ENCODE measurements at places on chromosomes 3 and 15.

GRCh38 chr3:184011937-184012889 lies 5.5 kb downstream of the ABCC5 start:
- no peak for DNase-seq

DNA sequence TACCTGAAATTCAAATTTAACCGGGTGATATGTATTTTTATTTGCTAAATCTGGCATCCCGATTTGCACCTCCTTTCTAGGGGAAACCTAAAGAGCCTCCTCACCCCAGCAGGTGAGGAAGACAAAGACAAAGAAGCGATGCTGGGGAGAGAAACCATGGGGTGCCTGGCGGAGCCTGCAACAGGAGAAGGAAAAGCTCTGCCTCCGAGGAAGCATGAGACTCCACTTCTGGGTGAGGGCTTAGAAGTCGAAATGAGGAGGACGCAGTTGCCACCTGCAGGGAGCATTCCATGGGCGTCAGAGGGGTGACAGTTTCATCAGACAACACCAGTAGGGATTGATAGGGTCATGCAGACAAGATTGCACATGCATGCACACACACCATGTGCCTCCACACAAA lies 30.5 kb upstream of the LYZL4 start:
- no peak for DNase-seq

DNA sequence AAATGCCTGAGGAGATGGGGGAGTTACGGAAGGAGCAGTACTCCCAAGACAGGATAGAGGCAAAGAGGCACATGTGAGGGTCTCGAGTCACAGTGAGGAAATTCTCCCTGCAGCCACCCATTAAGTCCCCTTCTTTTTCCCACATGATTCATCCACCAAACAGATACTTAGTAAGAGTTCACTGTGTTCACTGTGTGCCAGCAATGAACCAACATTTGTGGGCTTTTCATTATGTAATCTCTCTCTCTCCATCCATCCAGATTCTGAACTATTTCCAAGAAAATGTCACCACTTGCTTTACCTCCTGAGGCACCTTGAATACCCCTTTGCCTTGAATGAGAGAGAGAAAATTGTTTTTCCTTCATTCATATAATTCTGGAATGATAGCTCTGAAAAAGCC lies 24.6 kb upstream of the LRRFIP2 start:
- DNase-seq: no peak

DNA sequence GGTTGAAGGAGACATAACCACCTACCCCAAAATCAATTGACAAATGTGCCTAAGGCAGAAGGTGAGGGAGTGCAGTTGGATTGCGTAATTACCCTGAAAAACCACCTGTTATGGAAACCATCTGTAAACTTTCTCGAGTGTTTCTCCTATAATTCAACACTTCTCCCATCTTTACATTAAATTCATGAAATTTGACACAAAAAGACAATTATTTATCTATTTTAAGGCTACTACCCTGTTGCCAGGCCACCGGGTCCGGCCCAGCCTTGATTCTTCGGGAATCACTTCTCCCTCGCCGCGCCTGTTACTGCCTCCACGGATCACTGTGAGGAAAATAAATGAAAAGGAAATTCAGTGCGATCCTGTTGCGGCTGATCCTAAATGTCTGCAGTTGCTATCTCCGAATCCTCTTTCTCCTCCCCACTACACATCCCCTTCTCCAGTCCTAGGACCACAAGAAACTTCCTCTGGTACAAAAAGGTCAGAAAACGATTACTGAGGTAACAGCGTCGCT lies 646 bp downstream of the IQCB1 start:
- no peak for DNase-seq

- no peak for DNase-seq
These were observed 603 bp upstream of the PYDC2 start for GRCh38 chr3:191460360-191460759.

DNA sequence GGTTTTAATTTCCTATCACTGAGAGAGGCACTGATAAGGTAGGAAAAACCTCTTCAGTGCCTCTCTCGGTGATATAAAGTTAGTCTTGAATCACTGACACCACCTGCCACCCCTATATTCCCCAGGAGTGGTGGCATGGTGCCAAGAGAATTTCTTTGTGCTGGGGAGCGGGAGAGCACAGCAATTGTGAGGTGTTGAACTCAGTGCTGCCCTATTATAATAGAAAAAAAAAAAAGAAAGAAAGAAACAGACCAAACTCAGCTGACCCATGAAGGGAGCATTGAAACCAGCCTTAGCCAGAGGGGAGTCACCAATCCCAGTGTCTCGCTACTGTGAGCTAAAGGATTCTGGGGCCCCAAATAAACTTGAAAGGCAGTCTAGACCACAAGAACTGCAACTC lies 201.4 kb upstream of the STT3B start:
- no peak for DNase-seq

DNA sequence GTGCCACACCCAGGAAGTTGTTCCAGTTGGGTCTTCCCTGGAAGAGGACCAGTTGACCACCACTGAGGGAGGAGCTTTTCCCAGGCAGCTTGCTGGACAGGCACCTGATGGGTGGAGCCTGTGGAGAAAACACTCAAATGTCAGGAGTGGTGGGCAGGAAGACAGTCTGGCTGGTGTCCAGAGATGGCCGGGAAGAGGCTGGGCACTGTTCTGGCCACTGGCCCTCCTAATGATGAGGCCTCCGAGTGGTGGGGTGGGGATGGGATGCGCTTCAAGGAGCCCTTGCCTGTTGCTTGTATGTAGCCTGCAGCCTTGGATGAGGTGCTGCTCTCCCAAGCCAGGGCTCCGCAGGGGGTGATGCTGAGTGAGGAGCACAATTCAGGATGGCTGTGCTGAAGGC lies 12.3 kb downstream of the PLEKHO2 start:
- no peak for DNase-seq

All from stimulated activated CD4-positive, alpha-beta T cell treated with anti-CD3 and anti-CD28 coated beads, Interleukin-4, amount 100 ng/mL, for 24 hours (primary cell).